ENCODE measurements at places on chromosomes 13 and 19. TPM values are rescaled to one million over a fixed set of nuclear protein-coding genes. Genes with fewer than 3 reads are reported as not detected.
A peak's percentile ranks its signal among the peaks of the same experiment; 100 is the strongest.

DNA sequence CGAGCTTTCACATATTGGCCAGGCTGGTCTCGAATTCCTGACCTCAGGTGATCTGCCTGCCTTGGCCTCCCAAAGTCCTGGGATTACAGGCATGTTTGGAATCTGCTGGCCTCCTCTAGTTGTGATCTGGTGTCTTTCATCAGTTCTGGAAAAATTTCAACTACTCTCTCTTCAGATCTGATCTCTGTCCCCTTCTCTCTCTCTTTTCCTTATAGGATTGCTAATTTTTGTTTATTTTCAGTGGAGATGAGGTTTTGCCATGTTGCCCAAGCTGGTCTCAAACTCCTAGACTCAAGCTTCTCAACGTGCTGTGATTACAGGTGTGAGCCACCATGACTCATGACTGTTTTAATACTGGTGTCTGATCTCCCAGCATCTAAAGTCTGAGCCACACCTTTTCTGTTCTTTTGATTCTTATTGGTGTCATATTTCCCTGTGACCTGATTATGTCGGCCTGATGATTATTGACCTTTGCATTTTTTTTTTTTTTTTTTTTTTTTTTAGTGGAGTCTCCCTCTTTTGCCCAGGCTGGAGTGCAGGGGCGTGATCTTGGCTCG is 10.4 kb upstream of the NANOS2 start:
- DNase-seq: no peak

TSKS gene
- not detected for total RNA-seq

GRCh38 chr13:59666504-59666903 is 497.2 kb downstream of the DIAPH3 start:
- peak; percentile 87 for DNase-seq

GRCh38 chr19:46546194-46546896 is 50.7 kb upstream of the PNMA8B start:
- DNase-seq: peak; percentile 33

DNA sequence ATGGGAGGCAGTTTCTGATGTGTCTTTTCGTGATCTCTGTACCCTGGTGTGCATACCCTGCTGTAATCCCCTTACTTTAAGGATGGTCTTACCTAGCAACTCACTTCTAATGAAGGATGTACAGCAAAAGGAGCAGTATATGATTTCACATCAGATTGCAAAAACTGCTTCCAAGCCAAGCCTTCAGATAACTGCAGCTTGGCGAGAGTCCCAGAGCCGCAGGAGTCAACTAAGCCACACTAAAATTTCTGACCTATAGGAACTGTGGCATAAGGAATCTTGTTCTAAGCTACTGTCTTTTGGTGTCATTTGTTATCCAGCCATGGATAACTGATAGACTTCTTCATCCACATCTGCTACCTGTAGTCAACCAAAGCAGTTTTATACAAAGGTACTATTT is 496.7 kb downstream of the GPC6 start:
- DNase-seq: peak; percentile 51
